ENCODE measurements at places on chromosomes 1 and 21. TPM values are rescaled to one million over a fixed set of nuclear protein-coding genes. Genes with fewer than 3 reads are reported as not detected.

- no peak for DNase-seq
Measured at GRCh38 chr21:38753114-38753513, 52.6 kb upstream of the ETS2 start.

FCAMR gene
- not detected for total RNA-seq

DNA sequence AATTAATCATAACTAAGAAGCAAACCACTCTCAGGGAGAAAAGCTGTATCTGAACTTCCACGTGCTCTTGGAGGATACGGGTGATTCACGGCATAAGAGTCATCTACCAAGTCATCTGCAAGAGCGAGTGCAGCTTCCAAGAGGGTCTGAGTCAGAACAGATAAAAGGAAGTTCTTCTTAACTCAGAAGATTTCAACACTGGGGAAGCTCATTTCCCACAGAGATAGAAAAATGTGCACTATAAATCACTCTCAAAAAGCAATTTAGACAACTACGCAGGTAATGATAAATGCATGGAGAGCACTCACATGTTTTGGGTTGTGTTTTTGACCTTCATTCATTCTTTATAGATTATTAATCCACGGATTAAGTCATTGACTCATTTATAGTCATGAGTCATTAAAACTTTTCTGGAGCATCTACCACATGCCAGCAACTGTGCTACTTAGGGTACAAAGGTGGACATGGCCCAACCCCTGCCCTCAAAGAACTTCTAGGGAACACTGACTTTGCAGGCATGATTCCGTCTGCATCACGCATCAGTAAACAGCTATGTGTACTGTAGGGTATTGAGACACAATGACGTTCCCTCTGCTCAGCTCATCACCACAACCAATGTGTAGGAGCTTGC, 20.8 kb downstream of the KCNJ15 start:
- no peak for DNase-seq

GRCh38 chr1:113899111-113899510, 5.5 kb downstream of the AP4B1 start:
- no peak for DNase-seq

DNA sequence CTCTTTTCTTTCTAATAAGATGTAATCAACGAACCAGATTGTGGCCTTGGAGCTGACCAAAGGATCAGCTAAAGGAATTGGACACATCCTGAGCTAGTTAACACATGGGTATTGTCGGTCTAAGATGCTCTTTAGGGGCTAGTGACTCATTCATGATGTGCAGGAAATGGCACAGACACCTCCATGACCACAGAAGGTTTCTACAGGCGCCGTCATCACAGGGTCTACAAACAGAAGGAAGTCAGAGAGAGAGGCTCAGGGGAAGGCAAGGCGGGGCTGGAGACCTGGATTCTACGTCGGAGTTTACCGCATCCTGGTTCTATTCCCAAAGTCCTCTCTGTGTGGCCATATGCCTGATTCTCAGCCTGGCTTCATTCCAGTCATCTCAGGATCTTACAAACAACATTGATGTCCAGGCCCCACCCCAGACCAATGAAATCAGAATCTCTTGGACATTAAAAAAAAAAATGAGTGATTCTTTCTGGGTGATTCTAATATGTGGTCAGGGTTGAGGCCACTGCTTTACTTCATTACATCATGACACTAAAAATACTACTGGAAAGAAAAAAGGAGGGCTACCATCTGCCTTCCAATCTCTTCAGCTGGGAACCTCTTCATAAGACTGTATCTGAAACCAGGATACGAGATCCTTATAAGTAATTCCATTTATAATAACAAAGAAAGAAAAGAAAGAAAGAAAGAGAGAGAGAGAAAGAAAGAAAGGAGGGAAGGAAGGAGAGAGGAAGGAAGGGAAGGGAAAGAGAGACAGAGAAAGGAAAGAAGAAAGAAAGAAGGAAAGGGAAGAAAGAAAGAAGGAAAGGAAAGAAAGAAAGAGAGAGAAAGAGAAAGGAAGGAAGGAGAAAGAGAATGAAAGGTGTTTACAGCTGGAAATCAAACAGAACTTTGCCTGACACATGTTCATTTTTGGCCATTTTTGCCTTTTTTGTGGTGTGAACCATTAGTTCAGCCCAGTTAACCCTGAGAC, 11.6 kb upstream of the KCNJ15 start:
- DNase-seq = no peak

GRCh38 chr1:77273891-77274290, 7.9 kb upstream of the AK5 start:
- DNase-seq = no peak

GRCh38 chr1:212700223-212700891, 717 bp upstream of the BATF3 start:
- DNase-seq = peak; percentile 65

GRCh38 chr1:62467092-62467491, 30.2 kb downstream of the USP1 start:
- DNase-seq = no peak

DNA sequence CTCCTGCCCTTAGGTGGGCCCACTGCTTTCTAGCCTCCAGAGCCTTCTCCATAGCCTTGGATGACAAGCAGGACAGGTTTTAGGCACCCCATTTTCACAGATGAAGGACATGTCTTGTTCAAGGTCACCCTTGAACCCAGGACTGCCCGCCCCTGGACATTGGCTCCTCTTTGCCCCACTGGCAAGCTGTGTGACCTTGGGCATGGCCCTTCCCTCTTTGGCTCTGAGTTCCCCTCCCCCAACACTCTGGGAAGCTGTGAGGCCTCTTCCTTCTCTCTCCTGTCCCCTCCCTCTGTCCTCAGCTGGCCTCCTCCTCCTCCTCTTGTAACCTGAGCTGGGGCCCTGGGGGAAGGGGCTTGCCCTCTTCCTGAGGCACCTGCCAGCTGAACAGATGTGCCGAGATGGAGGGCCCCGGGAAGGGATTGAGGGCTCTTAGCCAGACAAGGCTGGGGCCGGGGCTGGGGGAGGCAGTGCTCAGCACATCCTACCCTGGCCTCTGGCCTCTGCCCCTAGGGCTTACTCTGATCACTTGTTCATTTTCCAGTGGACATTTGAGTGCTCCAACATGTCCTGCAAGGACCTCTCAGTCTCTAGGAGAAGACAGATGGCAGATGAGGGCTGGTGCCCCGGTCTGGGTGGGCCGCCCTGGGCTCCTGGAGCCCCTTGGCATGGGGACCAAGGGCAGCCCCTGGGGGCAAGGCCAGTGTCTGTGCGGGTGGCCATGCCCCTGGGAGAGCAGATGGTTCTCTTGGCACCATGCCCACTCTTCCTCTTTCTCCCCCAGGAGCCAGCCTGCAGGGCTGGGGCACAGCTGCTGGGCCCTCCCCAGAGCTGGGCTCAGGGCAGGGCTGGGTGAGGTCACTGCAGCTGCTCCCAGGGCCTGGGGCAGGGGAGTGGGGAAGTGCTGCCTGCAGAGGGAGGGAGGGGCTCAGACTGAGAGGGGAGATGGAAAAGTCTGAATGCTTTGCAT, 10.7 kb downstream of the FOXO6 start:
- DNase-seq = no peak

PGM1 gene
- 361 TPM for total RNA-seq

CFHR2 gene
- not detected for total RNA-seq

- DNase-seq = no peak
Measured at GRCh38 chr21:38839328-38840286, 33.9 kb downstream of the ETS2 start.

GRCh38 chr1:25209516-25209915, 22.8 kb downstream of the SYF2 start:
- DNase-seq = no peak

CYYR1 gene
- total RNA-seq = 37.6 TPM

OPRD1 gene
- total RNA-seq = 0.02 TPM

Data from heart left ventricle (tissue), 16 donors.